Activated CD8-positive, alpha-beta memory T cell treated with anti-CD3 and anti-CD28 coated beads, Interleukin-2, amount 10 ng/mL, durations not matched to agents 7 days and 5 days (primary cell): ENCODE measurements at places on chromosomes 5 and 9.

- DNase-seq = no peak
Observed at GRCh38 chr9:18730241-18730640, 256.3 kb downstream of the ADAMTSL1 start.

GRCh38 chr5:37565062-37565670, 186.0 kb downstream of the WDR70 start:
- no peak for DNase-seq

DNA sequence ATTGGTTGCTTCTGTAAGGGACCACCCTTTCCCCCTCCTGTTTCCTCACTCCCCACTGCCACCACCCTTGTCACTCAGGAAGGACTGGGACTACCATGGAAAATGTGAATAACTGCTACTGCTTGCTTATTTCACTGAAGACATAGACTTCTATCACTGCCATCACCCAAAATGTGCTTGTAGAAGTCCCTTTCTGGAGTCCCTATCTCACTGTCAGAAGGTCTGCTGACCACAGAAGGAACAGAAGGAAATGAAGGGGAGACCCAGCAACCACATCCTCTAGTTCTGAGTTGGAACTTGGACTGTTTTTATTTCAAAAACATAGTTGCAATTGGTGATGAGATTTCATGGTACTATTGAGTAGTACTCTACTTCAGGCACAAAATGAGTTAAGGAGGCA, 122.5 kb downstream of the NPR3 start:
- no peak for DNase-seq

DNA sequence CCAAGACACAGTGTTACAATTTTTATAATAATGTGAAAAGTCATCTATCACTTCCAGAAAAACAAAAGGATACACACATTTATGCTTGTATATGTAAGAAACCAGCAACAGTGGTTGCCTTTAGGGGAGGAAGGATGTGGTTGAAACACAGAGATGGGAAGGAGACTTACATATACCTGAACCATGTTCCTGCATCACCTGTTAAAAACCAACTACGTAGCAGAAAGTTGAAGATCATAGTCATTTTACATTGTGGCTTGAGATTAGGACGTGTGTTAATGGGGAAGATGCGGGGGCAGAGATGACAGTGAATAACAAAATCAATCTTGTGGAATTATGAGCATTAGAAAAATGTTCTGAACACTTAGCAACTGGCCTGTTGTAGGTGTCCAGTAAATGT, 307.3 kb downstream of the MLLT3 start:
- peak; percentile 47 for DNase-seq

DNA sequence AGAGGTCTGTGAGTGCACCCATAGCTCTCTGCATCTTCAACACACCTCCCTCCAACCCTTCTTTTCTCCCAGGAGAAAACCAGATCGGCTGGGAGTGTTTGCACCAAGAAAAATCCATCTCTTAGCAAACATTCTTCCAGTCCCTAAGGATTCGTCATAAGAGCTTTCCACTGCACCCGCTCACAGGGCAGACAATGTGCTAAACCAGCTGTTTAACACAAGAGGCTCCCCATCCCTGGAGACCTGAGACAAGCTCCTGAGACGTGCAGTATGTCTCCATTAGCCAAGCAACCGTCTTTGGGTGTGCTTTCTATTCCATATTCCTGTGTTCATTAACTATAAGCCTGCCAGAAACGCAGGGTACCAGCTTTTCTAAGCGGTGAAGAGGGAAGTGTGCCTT, 93.6 kb upstream of the ZNF462 start:
- no peak for DNase-seq

DNA sequence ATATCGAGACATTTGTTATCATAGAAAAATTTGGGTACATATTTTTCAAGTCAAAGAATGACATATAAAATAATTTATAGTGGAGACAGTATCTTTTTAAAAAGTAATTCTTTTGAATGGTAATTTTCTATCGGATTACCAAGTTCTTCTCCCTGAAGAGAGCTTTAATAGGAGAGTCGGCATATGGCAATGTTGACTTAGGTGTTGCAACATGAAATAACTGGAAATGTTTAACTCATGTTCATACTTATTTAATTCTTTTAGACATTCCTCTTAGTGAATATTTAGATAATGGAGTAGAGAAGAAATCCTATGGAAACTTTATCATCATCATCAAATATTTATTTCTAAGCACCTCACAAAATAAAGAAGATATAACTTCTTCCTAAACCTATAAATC, 118.2 kb upstream of the CTNND2 start:
- DNase-seq = no peak

- no peak for DNase-seq
Observed at GRCh38 chr9:104091116-104091515, 3.0 kb upstream of the SMC2 start.

DNA sequence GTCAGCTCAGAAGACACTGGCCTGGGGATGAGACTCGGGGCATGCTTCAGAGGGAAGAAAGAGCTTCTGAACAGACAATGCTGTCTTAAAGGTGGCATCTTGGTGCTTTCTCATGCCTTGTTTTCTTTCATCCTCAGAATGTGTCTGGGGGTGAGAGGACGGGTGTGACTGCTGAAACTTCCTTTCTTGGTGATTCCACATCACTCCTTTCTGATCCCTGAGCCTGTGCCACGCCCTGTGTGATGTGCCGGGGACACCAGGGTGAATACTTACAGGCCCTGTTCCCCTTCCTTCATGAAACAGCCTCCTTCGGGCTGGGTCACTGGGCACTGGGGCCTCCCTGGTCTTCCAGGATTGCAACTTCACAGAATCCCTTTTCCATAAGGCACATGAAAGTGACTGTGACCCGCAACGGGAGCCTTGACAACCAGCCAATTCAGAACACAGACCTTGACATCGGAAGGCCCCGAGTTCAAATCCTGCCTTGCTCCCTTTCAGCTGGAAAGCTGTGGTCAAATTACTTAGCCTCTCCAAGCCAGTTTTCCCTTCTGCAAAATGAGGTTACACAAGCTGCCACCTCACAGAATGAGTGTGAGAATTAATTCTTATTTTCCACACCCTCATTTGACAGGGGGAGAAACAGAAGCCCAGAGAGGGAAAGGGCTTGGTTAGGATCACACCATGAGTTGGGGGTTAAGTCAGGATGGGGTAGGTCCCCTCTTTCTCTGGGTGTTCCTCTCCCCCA, 44.1 kb upstream of the IL17B start:
- no peak for DNase-seq

- DNase-seq = no peak
Observed at GRCh38 chr5:98398465-98398864, 375.0 kb upstream of the RGMB start.

- no peak for DNase-seq
Observed at GRCh38 chr5:167786871-167787578, 504.4 kb upstream of the WWC1 start.

GRCh38 chr5:171657473-171657872, 128.1 kb upstream of the SMIM23 start:
- DNase-seq = no peak

DNA sequence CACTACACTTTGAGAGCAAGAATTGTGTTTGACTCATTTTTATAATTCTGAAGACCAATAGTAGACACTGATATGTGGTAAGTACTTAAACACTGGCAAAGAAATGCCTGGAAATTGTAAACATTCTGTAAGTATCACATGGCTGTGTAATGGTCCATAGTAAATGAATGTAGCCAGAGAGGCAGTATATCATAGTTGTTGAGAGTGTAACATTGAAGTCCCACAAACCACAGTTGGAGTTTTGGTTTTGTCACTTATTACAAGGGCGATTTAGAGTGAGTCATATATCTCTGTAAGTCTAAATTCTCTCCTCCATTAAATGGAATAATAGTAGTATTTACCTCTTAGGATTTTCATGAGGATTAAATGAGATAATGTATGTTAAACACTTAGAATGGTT, 181.1 kb upstream of the MEF2C start:
- DNase-seq = no peak

DNA sequence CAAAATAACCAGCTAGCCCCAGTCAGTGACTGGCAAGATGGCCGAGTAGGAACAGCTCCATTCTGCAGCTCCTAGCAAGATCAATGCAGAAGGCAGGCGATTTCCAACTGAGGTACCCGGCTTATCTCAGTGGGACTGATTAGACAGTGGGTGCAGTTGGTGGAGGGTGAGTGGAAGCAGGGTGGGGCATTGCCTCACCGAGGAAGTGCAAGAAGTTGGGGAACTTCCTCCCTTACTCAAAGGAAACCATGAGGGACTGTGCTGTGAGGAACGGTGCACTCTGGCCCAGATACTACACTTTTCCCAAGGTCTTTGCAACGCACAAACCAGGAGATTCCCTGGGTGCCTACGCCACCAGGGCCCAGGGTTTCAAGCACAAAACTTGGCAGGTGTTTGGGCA, 9.6 kb upstream of the BTNL8 start:
- DNase-seq = no peak

GRCh38 chr9:106830527-106831150, 32.3 kb upstream of the ZNF462 start:
- no peak for DNase-seq

DNA sequence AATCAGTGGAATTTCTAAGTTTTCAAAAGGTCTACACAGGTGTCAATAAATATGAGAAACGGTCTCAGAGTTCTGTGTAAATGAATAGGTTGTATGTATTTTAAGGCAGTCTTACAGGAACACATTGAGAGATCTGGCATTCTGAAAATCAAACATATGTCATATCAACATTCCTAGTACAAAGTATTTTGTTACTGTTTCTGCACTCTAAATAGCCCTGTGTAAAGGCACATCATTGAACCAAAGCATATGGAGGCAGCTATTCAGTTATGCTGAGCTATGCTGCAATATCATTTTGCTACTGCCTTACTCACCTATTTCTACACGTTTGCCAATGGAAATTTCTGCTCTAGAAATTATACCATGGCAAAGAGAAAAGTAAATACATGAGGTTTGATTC, 379.1 kb downstream of the KIAA0825 start:
- DNase-seq = no peak

DNA sequence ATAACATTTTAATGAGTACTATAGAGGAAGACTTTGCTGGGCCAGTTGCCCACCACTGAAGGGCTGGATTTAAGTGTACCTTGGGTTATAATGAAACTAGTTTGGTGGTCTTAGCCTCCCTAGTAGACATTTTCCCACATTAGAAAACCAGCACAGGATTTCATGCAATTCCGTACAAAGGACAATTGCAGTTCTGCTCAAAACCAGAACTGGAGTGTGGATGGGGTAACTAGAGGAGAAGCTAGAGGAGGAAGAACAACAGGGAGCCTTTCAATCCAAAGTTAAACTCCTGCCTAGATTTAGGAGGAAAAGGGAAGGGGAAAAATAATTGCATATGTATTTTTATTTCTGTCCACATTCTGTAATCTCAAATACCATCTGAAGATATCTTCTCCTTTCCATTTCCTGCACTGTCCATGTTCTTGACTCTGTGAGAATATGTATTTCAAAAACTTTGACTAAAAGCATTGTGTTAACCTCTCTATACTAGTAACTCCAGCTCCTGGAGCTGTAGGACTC, 97.5 kb upstream of the SSBP2 start:
- DNase-seq = no peak

GRCh38 chr9:15612962-15613361, 60.1 kb downstream of the CCDC171 start:
- no peak for DNase-seq

- peak; percentile 80 for DNase-seq
Observed at GRCh38 chr9:127930231-127931091, at the start of gene PIP5KL1. Gene PIP5KL1 (minus strand): TSS chr9:127930777. CDS start chr9:127930752, 25 bp downstream.

DNA sequence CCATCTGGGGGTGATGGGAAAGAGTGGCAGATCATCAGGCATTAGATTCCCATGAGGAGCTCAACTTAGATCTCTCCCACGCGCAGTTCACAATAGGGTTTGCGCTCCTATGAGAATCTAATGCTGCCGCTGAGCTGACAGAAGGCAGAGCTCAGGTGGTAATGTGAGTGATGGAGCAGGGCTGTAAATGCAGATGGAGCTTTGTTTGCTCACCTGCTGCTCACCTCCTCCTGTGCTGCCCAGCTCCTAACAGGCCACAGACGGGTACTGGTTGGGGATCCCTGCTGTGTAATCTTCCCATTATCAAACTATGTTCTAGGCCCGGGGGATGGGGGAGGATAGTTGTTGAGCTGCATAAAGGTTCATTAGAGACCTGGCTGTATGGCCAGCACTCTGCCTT, 58.4 kb downstream of the UGCG start:
- no peak for DNase-seq

DNA sequence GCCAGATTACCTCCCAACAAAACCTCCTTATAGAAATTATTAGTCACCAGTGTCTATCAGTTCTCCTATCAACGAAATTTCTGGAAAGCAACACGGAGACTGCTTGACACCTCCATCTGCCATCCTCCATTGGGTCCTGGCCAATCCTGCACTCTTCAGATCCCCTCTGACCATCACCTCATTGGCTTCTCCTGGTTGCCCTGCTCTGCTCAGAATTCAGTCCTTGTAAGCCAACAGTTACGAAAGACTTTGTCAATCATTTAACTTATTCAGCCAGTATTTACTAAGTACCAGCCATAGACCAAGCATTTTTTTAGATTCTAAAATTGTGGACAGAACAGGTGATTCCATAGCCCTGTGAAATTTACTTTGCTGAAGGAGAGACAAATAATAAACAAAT, 228.5 kb downstream of the MARCHF11 start:
- no peak for DNase-seq

- no peak for DNase-seq
Observed at GRCh38 chr9:113957821-113958341, 81.8 kb downstream of the ZNF618 start.

GRCh38 chr9:96638606-96639364, 16.3 kb downstream of the PRXL2C start:
- DNase-seq = no peak

DNA sequence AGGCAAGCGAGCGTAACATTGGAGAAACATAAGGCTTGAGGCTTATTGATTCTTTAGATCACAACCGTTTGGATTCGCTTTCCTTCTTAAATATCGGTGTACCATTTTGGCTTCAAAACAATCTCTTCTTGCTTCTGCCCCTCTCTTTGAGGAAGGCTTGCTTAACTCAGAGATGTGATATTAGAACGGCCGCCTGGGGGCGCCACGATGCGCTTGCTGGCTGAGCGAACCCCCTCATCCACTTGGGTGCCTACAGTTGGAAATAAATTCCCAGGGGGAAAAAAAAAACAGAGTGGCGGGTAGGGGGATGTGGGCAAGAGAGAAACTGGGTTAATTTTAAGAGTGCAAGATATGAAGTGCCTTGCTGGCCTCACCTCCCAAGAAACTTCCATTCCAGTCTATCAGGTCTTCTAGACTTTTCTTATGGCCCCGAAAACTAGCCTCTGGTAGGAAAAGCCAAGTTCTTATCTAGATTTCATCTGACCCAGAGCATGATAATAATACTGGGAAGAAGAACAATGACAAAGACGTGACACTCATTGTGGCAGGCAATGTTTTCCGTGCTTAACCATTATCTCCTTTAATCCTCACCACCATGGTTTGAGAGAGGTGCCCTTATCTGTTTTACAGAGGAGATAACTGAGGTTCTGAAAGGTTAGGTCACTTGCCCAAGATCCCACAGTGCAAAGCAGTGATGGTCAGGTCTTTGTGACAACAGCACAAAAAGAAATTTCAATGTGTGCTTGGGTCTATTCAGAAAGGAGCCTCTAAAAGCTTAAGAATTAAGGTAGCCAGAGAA, 115.8 kb downstream of the DPYSL3 start:
- DNase-seq = no peak

GRCh38 chr9:38276771-38277439, 115.6 kb upstream of the ALDH1B1 start:
- peak; percentile 23 for DNase-seq

GRCh38 chr9:18020121-18020745, 441.4 kb downstream of the SH3GL2 start:
- DNase-seq = no peak

GRCh38 chr5:177005619-177006264, 837 bp downstream of the UIMC1 start:
- DNase-seq = peak; percentile 75

GRCh38 chr9:125479846-125480615, 218.4 kb downstream of the GAPVD1 start:
- DNase-seq = no peak

- DNase-seq = peak; percentile 58
Observed at GRCh38 chr5:68251386-68251785, 35.8 kb downstream of the PIK3R1 start.
